ENCODE measurements at places on chromosomes 13 and 19.

DNA sequence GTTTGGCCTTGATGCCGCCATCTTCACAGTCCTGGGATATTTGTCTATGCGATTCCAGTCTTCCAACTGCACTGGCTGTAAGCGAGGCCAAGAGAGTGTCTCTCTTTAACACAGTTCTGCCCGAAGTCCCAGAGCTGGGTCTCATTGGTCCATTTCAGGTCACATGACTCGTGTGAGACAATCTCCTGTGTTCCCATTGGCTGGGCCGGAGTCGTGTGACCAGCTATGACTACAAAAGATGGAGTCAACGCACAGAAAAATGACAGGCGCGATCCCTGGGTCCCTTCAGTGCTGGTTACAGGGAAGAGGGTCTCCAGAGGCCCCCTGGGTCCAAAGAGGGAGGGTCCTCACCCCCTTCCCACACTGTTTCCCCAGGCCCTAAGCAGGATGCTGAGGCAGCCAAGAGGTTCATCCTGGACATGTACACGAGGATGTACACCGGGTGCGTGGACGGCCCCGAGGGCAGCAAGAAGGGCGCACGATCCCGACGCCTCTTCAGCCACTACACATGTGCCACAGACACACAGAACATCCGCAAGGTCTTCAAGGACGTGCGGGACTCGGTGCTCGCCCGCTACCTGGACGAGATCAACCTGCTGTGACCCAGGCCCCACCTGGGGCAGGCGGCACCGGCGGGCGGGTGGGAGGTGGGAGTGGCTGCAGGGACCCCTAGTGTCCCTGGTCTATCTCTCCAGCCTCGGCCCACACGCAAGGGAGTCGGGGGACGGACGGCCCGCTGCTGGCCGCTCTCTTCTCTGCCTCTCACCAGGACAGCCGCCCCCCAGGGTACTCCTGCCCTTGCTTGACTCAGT, 15.9 kb upstream of the S1PR4 start:
- no peak for DNase-seq

DNA sequence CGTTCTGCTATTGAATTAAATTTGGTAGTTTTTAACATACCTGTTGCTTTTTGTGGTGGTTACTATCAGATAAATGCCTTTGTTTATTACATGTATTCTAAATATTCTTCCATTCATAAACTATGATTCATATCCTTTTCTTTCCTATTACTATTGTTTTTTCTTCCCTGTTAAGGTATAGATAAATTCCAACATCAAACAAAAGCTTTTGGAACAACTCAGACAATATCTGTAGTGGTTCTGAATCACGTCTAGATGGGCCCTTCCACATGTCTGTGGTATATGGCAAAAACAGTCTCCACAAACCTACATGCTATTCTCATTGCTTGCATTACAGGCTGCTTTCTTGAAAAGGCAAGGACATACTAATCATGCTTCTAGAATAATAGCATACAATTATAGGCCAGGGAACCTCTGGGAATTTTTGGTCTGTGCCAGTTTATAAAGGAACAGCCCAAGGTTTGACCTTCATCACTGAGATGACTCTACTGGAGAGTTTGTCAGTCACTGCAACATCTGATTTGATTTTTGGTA, 6.4 kb downstream of the LRCH1 start:
- DNase-seq, result no peak

DNA sequence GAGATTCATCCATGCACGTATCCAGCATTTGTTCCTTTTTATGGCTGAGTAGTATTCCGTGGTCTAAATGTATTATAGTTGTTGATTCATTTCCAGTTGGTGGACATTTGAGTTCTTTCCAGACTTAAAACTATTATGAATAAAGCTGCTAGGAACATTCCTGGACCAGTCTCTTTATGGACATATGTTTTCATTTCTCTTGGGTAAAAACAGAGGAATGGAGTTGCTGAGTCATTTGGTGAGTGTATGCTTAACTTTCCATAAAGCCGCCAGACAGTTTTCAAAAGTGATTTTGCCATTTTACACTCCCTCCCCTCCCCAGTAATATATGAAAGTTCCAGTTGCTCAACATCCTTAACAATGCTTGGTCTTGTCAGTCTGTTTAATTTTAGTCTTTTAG, 116.4 kb downstream of the TSHZ3 start:
- no peak for DNase-seq

GRCh38 chr13:20106742-20107141, 54.1 kb downstream of the GJA3 start:
- DNase-seq, result no peak

GRCh38 chr19:28405346-28405742, 807.6 kb downstream of the UQCRFS1 start:
- no peak for DNase-seq

- peak; percentile 63 for DNase-seq
Measured at GRCh38 chr13:27918041-27918917, 1.5 kb upstream of the PDX1 start.

DNA sequence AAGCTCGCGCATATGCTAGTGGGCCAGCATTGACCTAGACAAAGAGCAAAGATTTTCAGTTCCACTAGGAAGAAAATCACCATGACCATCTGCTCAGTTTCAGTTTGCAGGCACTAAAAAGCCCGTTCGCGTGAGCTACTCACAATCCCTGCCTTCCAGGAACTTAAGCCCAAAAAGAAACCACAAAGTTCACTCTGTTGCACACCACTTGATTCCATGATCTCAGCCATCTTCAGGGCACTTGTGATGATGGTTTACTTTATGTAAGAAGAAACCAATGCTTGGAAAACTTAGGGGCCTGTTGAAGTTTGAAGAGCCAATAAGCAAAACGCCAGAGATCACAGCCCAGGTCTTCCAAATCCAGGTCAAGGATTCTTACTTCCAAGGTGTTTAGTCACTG, 45.0 kb upstream of the SLC15A1 start:
- no peak for DNase-seq

DNA sequence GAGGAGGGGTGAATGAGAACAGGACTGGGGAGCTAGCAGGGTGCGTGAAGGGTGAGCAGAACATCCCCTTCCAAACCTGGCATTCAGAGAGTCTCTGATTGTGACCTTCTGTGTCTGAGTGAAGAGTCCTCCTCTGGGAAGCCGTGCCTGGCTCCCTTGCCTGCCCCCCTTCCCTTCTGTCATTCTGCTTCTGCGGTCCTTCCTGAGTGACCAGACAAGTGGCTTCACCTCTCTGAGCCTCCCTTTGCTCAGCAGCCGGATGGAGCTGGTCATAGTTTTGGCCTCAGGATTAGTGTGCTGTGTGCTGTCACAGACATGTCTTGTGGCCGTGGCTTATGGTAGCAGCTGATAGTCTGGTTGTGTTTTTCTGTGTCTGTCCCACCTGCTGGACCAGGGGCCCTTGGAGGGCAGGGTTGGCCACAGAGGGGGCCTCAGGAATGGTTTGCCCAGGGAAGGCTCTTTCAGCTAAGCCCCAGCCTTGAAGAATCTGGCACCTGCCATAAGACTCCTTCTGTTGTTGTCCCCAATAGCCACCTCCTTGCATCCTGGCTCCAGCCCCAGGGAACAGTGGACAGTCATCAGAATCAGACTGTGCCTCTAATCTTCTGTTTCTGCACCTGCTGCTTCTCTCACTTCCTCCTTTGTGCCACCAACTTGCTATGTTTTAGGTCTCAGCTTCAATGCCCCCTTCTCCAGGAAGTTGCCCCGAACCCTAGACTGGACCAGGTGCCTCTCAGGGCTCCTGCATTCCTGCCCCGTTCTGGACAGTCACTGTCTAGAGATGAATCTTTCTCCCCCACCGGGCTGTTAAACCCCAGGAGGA, 5.9 kb downstream of the CLPTM1 start:
- DNase-seq, result no peak

Measured in eye (tissue), 1 donor.